ENCODE measurements at places on chromosomes 5 and 9.

DNA sequence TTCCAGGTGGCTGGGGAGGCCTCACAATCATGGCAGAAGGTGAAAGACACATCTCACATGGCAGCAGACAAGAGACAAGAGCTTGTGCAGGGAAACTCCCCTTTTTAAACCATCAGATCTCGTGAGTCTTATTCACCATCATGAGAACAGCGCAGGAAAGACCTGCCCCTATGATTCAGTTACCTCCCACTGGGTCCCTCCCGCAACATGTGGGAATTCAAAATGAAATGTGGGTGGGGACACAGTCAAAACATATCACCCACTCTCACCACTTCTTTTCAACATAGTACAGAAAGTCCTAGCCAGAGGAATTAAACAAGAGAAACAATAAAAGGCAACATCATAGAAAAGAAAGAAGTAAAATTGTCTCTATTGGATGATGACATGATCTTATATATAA is 223.4 kb upstream of the SLC24A2 start:
- DNase-seq, result no peak

- DNase-seq, result no peak
These were observed 2.0 kb downstream of the PITX1 start for GRCh38 chr5:135031813-135032694.

GRCh38 chr5:12242950-12243888 is 339.0 kb upstream of the CTNND2 start:
- peak; percentile 8 for DNase-seq

- no peak for DNase-seq
These were observed 102.7 kb upstream of the CACNA1B start for GRCh38 chr9:137774775-137775386.

GRCh38 chr5:4220016-4220415 is 624.4 kb downstream of the IRX1 start:
- DNase-seq, result no peak

All from epithelial cell of prostate (primary cell).